ENCODE measurements at places on chromosomes 12 and 14.

GRCh38 chr12:13503094-13503835 is 306.7 kb downstream of the EMP1 start:
- no peak for DNase-seq

DNA sequence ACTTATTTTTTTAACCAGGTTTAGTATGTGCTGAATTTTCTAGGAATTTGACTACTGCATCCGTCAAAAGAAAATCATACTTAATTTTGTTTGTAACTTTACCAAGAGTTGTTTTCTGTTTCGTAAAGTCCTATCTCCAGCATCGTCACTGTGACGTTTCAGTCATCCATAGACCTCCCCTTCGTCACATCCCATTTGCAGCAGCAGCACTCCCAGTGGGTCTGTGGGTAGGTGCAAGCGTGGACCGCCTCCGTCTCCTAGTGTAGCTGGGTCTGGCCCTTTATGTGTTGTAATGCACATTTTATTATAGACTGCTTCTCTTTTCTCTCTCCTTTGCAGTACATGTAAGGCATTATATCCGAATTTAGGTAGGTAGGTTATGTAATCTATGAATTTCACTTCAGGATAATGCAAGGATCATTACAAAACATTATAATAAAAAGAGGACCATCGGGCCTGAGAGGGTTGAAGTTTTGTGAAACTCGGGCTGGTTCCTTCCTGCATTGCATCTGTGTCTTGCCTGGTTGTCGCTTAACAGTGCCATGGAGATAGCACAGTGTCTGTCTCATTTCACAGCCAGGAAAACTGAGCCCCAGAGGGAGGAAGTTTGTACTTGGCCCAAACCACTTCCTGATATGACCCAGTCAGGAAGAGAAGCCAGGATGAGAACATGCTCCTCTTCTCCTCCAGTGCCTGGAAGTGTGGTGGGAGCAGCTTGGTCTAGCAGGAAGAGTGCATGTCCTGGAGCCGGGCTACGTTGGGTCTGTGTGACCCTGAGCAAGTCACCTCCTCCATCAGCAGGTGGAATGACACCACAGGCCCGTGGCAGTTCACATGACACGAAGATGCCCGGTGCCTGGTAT is 41.3 kb downstream of the EVL start:
- no peak for DNase-seq

- no peak for DNase-seq
Measured at GRCh38 chr14:37153005-37153404, 19.4 kb downstream of the SLC25A21 start.

GRCh38 chr14:28877923-28878322 is 111.3 kb downstream of the FOXG1 start:
- no peak for DNase-seq

DNA sequence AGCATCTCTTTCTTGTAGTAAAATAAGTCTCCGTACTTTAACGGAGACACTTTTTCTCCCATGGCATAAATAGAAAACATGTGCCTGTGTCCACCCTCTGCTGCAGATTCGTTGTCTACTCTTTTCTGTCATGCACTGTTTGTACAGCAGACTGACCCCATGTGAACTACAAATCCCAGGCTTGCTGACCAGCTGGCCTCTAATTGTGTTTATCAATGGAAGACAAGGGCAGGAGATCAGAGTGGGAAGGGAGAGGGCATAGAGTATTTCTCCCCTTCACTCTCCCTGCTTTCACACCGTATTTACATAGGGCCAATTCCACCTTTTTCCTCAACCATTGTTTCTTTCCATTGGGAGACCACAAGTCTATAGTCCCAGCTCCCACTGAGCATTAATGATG is 31.0 kb upstream of the TMTC2 start:
- no peak for DNase-seq

- DNase-seq: peak; percentile 83
Measured at GRCh38 chr12:31491841-31492598, 98.9 kb downstream of the DENND5B start.

DNA sequence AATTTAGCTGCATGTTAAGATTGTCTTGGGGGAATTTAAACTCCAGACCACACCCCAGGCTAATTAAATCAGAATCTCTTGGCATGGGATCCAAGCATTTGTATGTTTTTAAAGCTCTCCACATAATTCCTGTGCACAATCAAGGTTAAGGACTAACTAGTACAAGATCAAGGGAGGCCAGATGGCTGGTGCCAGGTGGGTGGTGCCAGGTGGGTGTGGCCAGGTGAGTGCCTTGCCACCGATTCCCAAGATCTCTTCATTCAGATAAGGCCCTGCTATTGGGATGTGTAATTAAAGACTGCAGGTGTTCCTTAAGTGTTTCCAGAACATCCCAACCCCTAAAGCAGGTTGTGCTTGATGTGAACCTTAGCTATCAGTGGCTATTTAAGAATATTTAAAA is 75.1 kb downstream of the NRXN3 start:
- no peak for DNase-seq

DNA sequence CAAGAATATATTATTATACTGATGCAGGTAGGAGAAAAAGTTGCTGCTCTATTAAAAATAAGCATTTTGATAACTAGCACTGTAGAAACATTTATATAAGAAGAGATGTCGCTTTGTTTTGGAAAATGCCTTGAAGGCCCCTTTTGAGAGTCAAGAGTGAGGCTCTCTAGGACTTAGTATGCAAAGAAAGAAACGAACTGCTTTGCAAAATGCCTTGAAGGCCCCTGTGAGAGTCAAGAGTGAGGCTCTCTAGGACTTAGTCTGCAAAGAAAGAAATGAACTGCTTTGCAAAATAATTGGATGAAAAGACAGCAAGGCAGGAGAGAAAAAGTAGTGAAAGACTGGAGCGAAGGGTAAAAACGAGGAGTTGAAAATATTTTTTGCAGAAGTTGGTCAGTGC is 65.9 kb downstream of the AVPR1A start:
- no peak for DNase-seq

GRCh38 chr12:66596199-66596598 is 82.7 kb downstream of the GRIP1 start:
- no peak for DNase-seq

DNA sequence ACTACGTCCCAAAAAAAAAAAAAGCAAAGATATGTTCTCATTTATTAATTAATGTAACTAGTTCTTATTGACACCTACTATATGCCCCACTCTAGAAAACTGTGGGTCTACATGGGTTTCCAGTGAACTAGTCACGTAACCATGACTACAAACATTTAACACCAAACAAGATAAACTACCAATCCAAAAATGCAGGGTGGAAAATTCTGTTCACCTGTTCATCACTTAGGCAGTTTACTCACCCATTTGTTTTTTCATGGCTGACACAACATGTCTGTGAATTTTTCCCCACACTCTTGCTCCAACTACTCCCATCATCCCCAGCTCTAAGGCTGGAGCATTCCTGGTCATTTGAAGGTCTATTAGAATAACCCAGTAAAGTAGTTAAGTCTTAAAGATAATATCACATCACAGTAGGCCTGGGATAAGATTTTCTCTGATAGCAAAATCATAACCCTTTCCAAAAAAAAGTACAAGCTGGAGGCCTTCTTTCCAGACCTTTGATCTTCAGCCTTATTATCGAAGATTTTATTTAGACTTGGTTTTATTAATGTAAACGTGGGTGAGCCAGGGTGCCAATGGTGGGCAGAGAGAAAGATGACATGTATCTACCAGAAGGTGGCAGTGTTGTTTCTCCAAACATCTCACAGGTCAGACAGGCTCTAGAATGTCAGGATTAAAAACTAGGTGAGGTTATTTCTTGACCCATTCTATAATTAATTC is 61.6 kb upstream of the DAAM1 start:
- peak; percentile 19 for DNase-seq

GRCh38 chr12:1760566-1761382 is 59.6 kb upstream of the LRTM2 start:
- peak; percentile 82 for DNase-seq

GRCh38 chr14:101112351-101113107 is 209.0 kb upstream of the RTL1 start:
- DNase-seq: no peak

DNA sequence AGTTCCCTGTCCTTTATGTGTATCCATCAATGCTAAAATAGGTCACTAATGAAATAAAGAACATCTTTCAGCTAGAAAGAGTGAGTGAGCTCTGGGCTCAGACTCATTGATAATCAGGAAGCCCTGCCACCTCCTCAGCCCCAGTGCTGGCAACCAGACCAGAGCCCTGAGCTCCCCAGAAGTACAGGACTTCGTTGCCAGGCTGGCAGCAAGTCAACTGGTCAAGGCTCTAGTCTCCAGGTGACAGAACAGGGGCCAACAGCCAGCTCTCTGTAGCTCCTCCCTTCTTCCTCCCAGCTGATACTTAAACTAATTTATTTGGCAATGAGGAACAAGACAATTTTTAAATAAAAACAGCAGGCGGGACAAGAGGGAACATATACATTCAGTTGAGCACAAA is 145.3 kb downstream of the EGLN3 start:
- no peak for DNase-seq

DNA sequence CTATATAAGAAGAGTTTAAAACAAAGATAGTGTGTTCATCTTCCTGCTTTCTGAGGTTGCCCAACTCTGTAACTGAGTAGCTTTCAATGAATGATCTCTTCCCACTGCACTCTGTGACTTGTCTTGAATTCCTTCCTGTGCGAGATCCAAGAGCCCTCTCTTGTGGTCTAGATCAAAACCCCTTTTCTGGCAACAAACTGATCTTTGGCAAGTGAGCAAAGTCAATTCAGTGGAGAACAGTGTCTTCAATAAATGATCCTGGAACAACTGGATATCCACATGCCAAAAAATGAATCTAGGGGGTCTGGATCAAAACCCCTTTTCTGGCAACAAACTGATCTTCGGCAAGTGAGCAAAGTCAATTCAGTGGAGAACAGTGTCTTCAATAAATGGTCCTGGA is 8.5 kb downstream of the CFAP54 start:
- DNase-seq: no peak

DNA sequence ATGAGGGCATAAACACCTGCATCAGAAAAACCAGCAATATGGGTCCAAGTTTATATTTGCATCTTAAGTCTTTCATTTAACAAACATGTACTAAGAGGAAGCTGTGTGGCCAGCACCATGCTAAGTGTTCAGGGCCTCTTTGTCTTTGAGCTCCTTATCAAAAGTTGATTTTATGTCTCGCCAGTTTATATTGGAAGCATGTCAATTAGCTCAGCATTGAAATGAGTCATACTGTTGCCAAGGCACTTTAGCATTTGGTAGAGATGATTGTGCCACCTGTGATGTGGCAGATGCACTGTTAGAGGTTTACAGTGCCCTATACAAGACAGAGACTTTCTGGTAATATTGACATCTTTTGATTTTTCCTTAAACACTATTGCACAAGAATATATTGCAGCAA is 68.5 kb downstream of the BHLHE41 start:
- peak; percentile 28 for DNase-seq

DNA sequence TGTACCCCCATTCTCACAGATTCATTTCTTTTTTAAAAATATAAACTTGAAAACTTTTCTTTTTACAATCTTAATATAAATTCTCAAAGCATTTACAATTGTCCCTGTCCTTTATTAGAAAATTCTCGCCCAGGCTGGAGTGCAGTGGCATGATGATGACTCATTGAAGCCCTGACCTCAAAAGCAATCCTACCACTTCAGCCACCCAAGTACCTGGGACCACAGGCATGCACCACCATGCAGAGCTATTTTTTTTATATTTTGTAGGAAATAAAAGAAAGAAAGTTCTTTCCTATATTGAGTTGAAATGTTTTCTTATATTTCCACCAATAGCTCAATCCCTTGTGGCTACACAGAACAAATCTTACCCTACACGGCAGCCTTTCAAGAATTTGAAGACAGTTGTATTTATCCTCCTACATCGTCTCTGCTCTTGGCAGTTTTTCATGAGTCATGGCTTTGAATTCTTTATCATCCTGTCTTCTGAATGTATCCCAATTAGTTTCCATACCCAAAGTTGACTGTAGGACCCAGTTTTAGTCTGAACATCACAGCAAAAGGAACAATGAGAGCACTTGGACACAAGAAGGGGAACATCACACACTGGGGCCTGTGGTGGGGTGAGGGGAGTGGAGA is 52.4 kb downstream of the SYT1 start:
- DNase-seq: peak; percentile 50

- DNase-seq: no peak
Measured at GRCh38 chr14:35247777-35248475, 44.3 kb upstream of the PSMA6 start.

- peak; percentile 10 for DNase-seq
Measured at GRCh38 chr12:79725987-79726386, 35.2 kb upstream of the PAWR start.

- DNase-seq: peak; percentile 37
Measured at GRCh38 chr14:49770212-49770817, 2.4 kb downstream of the KLHDC2 start.

DNA sequence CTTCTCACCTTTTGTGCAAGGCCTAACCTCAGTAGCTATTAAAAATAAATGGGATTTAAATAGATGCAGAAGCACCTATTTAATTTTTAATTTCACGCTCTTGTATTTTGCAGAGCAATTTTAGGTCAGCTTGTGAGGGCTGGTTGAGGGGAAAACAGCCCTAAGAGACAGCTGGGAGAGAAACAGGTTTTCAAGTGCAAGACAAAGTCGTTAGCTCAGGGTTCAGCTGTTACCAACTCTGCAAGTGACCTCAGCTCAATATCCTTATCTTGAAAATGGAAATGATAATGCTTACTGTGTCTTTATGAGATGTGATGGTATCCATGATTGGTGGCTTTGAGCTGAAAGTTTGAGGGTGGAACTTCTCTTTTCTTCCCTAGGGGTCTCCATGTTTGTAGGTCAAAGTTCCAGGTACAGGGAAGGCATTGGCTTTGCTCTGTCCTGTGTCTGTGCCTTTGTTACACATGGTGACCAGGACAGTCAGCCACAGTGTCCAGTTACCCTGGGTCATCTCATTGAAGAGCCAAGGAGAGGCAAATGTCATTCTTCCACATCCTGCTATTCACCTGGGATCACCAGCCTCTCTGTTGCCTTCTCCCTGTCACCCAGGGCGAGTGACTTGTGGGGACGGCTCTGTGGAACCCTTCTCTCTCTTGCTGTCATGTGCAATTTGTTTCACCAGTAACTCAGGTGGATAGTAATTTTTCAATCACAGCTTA is 100.3 kb downstream of the SAMD4A start:
- no peak for DNase-seq

DNA sequence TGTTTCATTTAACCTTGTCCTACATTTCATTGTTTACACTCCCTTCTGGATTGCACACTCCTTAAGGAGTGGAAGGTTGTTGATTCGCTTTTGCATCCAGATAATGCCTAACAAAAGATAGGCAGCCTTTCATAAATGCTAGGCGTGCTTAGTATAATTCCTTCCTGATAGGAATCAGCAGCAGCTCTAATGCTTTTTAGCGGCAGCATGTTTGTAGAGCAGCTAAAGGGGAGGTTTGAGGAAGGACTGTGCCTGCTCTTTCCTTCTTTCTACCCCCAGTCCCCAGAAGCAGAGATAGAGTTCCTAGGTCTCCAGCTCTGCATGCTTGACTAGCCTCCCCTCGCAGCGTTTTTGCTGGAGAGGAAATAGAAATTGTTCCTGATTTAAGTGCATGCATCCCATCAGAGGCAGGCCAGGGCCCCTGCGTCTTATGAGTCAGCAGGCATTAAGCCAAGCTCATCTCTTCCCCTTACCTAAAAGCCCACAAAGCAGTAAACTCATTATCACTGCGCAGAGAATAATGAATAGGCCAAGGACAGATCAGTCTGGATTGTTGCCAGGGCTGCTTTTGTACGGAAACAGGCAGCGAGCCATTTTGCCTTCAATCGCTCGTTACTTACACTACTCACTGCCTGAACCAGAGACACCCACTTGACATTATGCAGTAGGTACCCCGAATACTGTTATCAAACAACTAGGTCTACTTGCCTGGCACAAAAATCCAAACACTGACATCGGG is 14.0 kb upstream of the TBPL2 start:
- DNase-seq: peak; percentile 63
